Activated CD8-positive, alpha-beta T cell treated with anti-CD3 and anti-CD28 coated beads for 36 hours (primary cell): ENCODE measurements at places on chromosomes 7 and 10. TPM values are rescaled to one million over a fixed set of nuclear protein-coding genes. Genes with fewer than 3 reads are reported as not detected.

Gene RTKN2
- total RNA-seq, result 1.1 TPM

DNA sequence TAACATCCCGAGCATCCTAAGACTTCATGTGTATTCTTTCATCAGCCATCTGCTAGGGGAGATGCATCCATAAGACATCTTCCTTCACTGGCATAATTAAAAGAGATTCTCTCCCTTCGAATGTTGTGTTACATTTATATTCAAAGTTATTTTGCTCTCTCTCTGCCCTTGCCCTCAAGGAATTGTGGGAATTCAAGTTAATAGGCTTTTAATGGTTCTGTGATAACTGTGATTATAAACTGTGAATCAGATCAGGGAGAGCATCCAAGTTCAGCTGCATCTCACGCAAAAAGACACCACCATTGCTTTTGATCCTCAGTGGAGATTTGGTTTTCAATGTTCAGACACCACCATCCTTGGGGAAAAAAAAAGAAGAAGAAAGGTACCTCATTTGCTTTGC, 9.2 kb upstream of the TEX36 start:
- DNase-seq, result no peak

Gene TMEM213
- total RNA-seq, result not detected

DNA sequence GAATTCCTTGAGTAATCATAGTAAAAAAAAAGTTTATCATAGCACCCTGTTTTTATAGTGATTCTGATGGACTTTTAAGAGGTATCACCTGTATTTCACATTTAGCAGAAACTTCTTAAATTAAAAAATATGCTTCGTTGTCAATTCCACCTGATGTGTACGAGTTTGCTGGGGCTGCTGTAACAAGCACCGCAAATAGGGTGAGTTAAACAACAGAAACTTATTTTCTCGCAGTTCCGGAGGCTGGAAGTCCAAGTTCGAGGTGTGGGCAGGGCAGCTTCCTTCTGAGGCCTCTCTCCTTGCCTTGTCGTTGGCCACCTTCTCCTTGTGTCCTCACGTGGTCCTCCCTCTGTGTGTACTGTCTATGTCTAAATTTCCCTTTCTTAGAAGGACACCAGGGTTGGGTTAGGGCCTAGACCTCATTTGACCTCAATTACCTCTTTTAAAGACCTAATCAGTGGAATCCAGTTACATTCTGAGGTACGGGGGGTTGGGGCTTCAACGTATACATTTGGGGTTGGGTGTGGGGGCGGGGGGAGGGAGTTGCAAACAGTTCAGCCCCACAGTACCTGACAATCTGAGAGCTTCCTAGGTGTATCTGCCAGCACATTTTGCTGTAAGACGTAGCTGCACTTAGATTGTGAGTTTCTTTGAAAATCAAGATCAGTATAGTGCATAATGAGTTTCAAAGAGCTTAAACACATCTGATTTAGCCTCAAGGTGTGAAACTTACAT, 72.7 kb downstream of the RBM33 start:
- no peak for DNase-seq

Gene OLAH
- 0.63 TPM for total RNA-seq

DNA sequence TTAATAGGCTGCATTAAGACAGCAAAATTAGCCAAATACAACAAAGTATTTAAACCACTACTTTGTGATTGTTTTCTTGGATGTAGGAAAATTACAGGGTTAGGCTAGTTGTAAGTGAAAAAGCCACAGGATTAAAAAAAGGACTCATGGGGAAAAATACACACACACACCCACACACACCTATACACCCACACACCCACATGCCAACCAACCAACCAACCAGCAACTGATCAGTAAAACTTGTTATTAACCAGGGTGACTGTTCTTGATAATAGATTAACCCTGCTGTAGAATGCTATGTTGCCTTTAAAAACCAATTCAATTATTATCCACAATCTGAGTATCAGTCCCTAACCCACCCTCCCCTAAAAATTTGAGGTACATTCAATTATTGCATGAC, 49.0 kb downstream of the MTPN start:
- no peak for DNase-seq

DNA sequence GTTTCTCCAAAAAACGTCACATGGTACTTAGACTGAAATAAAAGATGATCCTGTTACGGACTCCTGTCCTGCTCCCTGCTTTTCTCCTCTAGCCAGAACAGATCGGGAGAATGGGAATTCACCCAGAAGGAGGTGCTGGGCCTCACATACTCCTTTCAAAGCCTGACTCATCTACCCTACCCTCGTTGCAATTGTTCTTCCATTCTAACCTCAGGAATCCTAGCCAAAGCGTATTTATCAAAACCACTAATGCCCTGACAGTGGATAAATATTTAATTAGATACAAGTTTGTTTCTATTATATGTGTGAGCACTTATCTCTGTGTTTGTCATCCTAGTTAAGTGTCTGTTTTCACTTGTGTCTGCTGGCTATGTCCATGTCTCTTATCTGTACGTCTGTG, 21.7 kb downstream of the ZCWPW1 start:
- DNase-seq, result no peak

DNA sequence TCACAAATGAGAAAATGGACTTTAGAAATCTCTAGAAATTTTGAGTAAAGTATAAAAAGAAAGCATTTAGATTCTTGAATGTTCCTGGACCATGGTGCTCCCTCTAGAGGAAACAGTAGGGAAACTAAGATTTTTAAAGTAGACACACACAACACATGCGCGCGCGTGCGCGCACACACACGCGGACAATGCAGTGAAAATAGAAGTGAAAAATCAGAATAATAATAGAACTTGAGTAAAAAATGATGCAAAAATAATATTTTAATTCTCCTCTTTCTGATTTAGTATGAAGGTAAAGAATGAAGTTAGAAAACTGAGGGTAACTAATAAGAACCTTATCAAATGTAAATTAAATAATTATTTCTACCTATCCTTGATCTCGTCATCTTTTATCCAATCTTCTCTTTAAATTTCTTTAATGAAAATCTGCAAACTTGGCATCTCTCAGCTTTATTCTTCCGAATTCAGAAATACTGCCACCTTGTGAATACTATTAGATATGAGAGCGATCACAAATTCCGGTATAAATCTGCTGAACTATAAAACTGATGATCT, 117.0 kb upstream of the AMPH start:
- DNase-seq, result no peak

GRCh38 chr7:50983850-50984249, 201.2 kb upstream of the GRB10 start:
- DNase-seq, result no peak

Gene CAMK1D
- total RNA-seq, result 13.8 TPM

Gene CFAP70
- total RNA-seq, result 0.59 TPM

GRCh38 chr10:85741626-85742300, 624.8 kb downstream of the GRID1 start:
- DNase-seq, result no peak

DNA sequence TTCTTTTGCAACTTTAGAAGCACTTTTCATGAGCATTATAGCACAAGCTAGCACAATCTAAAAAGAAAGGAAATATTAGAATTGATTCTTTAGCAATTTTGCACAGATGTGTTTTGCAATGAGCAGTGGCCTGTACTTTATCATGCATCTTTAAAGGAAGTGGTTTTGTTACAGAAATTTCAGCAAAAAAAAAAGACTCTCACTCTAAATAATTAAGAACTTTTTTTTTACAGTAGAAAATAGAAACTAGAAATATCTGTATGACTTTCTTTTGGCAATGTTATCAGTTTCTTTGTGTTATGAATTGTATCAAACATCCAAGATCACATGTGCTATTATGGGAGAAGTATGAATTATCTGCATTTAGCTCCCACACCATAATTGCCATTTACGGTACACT, 195.7 kb upstream of the KLF6 start:
- no peak for DNase-seq

DNA sequence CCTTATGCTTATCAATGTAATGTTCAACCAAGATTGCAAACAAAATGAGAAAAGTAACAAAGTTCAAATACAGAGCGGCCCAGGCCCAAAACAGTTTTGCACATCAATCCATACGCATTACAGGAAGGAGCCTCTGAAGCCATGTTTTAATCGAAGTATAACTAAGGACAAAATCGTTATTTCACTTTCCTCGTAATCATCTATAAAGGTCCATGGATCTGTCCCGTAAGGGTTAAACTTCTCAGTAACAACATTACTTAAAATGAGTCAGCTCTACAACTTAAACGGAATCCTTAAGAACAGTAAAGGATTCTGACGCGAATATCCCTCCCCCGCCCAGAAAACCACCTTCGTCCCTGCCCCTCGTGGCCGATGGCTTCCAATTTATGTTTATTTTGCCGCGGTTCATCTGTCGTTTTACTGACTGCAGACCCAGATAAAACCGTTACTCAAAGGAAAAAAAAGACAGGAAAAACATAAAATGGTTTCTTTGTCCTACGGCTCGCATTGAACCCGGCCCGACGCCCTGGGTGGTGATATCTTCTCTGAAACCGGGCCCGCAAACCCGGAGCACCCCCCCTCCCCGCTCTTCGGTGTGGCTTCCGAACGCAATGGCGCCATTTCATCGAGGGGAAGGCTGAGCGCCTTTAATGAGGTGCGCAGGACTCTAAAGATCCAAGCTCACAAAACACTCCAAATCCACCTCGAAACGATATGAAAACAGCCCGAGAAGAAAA, 1.1 kb downstream of the HNRNPA2B1 start:
- DNase-seq, result peak; percentile 71

DNA sequence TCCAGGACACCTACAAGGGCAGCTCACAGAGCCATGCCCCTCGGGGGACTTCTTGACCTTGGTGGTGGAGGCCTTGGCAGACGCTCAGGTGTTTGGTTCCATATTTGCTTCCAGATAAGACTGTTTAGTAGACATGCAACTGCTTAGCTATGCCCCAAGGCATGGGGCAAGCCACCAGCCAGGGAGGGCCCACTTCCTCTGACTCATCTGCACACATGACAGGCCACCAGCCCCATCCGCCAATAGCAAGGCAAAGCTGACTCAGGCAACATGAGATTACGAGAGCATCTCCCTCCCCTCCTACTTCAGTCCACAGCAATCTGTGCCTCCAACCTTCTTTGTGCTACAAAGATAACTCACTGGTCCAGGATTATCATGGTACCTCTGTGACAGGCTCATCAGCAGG, 54.9 kb downstream of the KCNMA1 start:
- peak; percentile 57 for DNase-seq

GRCh38 chr10:87668324-87669074, 8.8 kb downstream of the PAPSS2 start:
- no peak for DNase-seq
